HuH-7.5 (cell line): ENCODE measurements at places on chromosomes 16 and 17.

- no peak for DNase-seq
Observed at GRCh38 chr17:9512323-9513168, 63.1 kb downstream of the STX8 start.

DNA sequence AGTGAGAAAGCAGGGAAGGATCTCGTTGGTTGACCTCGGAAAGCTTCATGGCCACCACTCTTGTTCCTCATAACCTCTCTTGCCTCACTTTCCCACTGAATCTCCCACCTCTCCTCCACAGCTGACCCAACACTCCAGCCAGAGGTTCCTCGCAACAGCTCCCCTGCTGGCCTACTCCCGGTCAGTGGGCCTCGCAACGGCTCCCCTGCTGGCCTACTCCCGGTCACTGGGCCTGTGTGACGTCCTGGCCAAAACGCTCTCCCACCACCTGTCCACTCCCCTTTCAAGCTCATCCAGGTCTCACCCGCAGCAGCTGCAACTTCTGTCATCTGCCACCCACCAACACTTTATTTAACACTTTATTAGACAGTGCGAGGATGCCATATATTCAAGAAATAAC, 149.1 kb downstream of the VPS53 start:
- DNase-seq: no peak

DNA sequence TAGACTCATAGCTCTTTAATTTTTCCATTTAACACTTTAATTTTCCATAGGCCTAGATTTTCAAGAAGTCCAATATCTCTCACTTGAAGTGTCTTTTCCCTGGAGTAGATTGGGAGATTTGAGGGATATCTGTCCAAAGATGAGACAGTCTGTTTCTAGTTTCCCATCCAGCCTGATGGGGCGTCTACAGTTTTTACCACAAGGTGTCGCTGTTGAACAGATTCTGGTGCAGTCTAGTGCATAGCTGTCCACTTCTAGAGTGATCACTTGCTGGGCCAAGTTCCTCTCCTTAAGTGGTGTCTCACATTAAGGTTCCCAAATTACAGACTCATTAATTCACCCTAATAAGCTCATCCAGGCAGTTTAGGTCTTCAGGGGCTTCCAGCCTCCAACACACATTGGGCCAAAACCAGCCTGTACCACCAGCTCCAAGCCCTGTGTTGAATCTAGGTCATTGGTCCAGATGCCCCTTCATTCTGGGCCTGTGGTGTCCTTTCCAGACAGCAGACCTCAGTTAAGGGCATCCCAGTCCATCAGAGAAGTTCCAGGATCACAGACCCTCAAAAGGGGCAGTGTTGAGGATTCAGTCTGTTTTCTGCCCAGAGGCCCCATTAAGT, 9.4 kb downstream of the SNX20 start:
- peak; percentile 39 for DNase-seq

DNA sequence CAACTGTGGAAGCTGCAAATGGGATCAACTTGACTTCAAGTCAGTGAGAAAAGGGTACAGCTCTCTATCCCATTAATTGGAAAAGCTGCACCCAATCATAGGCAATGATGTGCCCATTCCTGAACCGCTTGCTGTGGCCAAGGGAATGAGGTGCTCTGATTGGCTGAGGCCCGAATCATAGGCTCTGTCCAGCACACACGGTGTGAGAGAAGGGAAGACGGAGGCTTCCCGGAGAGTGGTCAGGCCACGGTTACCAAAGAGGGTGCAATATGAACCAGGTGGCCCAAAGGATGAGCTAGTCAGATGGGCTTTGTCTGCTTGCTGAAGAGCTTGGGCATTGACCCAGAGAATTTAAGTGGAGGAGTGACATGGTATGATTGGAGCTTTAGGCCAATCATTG, 353.3 kb downstream of the CPPED1 start:
- no peak for DNase-seq

DNA sequence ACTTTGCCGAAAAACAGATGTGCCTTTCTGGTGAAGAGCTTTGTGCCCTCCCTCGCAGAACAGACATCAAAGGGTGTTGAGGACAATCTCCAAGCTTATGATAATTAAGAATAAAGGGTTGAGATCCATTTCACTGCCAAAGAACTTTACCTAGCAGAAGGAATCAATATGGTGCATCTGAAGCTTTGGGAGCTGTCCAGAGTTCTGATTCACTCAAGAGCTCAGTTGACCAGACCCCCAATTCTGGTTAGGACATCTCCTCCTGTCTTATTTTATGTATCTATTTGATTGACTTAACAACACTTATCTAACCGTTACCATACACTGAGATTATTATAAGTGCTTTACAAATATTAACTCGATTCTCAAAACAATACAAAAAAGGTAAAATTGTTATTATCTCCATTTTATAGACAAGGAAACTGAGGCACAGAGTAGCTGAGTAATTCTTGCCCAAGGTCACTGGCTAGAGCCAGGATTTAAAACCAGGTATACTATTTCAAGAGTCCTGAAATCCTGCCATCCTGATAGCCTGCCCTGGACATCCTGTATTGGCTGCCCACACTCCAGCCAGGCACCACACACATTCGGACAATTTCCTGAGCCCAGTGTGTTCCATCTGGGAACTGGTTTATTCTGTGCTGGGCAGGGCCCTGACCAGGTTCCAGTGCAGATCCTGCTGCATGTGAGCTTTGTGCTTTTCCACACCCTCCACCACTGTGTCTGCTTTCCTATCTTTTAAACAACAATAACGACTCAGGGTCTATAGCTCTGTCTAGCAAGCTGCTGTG, 29.8 kb downstream of the PITPNM3 start:
- DNase-seq: no peak

DNA sequence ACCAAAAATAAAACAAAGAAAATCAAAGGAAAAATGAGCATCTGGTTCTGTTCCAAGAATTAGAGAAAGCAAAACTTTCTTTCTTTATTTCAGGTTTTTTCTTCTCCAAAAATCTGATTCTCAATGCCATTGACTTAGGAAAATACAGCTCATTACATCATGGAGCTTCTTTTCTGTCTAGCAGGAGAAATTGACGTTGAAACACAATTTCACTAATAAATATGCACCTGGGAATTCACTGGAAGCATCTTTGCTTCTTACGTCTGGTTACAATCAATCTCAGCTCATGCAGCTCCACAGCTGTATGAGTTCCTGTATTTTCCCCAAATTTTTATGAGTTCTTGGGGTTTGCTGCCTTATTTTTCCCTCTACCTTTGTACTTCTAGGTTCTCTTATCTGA, 1568.6 kb upstream of the GOT2 start:
- DNase-seq: no peak

DNA sequence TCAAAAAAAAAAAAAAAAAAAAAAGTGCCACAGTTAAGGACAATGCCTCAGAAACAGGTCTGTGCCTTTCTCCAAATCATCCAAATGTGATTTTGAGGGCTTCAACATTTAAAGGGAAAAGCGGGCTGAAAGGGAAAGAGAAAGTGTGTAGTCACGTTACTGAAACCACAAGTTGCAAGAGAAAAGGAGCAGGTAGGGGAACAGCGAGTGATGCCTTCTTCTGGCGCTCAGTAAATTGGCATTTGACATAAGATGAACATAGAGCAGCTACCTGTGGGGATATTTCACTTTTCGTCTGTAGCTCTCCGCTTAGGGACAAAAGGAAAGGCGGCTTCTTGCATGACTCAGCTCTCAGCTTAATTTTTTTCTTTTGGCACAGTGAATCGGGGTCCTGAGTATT, 11.1 kb downstream of the CMTM2 start:
- DNase-seq: no peak

GRCh38 chr17:44593156-44593555, 35.9 kb downstream of the FZD2 start:
- DNase-seq: no peak

GRCh38 chr17:28598799-28599310, at the start of gene SPAG5:
TSS of gene SPAG5 (minus strand) at chr17:28599025. CDS start at chr17:28598946, 79 bp downstream.
- DNase-seq: peak; percentile 95

GRCh38 chr16:15887283-15887682, 1.1 kb downstream of the CEP20 start:
- DNase-seq: no peak

GRCh38 chr16:26709175-26709574, 357.6 kb upstream of the C16orf82 start:
- no peak for DNase-seq

- DNase-seq: no peak
Observed at GRCh38 chr17:43212641-43213490, 1.2 kb downstream of the TMEM106A start.

DNA sequence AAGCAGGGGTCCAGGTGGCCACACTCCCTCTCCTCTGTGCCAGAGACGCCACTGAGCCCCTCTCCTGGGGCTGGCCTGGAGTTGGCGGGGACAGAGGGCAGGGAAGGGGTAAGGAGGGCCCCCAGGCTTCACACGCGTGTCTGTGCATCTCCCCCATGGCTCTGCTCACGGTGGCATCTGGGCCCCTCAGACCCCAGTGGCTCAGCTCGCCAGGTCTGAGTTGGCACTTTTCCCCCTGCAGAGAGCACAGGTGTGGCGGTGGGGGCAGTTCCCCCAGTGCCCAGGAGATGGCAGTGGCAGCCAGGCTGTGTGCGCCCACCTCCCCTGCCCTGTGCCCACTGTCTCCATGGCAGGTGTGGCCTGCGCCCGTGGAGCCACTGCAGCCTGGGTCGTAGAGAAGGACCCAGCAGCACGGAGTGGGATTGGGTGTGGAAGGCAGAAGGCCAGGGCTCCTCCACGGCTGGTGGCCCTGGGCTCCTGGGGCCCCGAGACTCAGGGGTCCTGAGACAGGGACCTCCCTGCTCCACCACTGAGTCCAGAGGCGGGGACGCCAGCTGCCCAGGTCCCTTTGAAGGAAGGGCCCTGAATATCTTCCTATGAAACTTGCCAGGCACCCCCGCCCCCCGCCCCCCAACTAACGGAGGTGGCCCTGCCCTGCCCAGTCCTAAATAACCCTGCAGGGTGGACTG, 4.3 kb upstream of the APRT start:
- DNase-seq: no peak

GRCh38 chr17:74937064-74938051, 1.7 kb downstream of the OTOP3 start:
- no peak for DNase-seq

GRCh38 chr17:47705536-47706530, 11.9 kb downstream of the TBKBP1 start:
- no peak for DNase-seq

DNA sequence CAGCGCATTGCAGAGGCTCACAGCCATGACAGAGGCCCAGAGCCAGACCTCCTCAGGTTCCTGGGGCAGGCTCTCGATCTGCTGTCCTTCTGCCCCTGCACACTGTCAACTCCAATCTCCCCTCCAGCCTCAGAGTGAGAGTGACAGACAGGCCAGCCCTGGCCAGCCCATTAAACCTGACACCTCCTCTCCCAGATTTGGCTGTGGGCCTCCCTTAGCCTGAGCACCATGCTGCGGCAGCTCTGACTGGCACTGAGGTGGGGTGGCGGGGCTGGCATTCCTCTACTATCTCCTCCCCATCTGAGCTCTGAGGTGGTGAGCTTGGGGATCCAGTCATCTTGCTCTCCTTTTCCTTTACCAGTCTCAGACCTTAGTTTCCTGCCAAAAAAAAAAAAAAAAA, 15.5 kb upstream of the C1QL1 start:
- no peak for DNase-seq

DNA sequence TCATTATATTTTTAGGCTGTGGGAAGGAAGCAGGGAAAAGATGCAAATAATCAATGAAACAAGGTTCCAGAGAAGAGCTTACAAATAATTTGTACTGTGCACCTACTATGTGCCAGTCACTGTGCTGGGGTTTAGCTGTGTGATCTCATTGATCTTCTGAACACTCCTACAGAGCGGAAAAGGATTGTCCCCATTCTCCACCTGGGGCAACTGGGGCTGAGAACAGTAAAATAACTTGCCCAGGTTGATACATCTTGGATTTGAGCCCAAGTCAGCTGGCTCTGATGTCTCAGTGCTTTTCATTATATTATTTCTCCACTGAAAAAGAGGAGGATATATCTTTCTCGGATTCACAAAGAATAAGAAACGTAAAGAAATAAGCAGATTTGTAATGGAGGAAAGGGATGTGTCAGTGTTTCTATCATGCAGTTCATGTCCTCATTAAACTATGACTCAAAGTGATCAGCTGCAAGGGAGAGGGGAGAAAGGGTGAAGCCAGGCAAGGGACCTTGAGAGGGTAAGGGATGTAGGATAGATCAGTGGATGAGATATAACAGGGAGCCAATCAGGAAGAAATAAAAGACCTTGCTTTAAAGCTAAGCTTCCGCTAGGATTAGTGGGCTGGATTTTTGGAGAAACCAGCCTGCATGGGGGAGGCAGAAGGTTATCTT, 143.6 kb upstream of the NOL11 start:
- no peak for DNase-seq

- no peak for DNase-seq
Observed at GRCh38 chr16:22330326-22330725, 33.1 kb downstream of the POLR3E start.

- DNase-seq: no peak
Observed at GRCh38 chr17:78205124-78205775, 8.8 kb upstream of the BIRC5 start.
